Ovary (tissue), 10 donors: ENCODE measurements at places on chromosomes 13 and 19. TPM values are rescaled to one million over a fixed set of nuclear protein-coding genes. Genes with fewer than 3 reads are reported as not detected.

Gene SERTM1
- 1.3 TPM for total RNA-seq

Gene ZNF256
- 11.6 TPM for total RNA-seq

Gene MAG
- total RNA-seq: 94.2 TPM

Gene NR2F6
- total RNA-seq: 28.4 TPM

Gene PDX1
- total RNA-seq: not detected

Gene LTBP4
- total RNA-seq: 214 TPM

Gene TEX101
- not detected for total RNA-seq

Gene LGALS7
- total RNA-seq: not detected

Gene NLRP5
- total RNA-seq: not detected

Gene SLC7A10
- total RNA-seq: not detected

Gene ATP13A1
- 67.9 TPM for total RNA-seq

Gene RUBCNL
- 4.4 TPM for total RNA-seq

Gene ERICH6B
- not detected for total RNA-seq

Gene CCNA1
- total RNA-seq: not detected

Gene CALR3
- not detected for total RNA-seq

Gene ZNF570
- 7.8 TPM for total RNA-seq

Gene SPACA4
- not detected for total RNA-seq

Gene IZUMO2
- total RNA-seq: not detected

Gene TRAPPC5
- total RNA-seq: 44.0 TPM

Gene HIPK4
- 0.13 TPM for total RNA-seq

Gene OVOL3
- total RNA-seq: not detected

Gene GDF15
- 1.5 TPM for total RNA-seq

Gene S1PR2
- total RNA-seq: 19.0 TPM

Gene CYP4F2
- total RNA-seq: 1.1 TPM

Gene DHRS12
- total RNA-seq: 18.3 TPM

Gene ZNF723
- total RNA-seq: not detected

Gene ZNF534
- total RNA-seq: 0.23 TPM

Gene MIDN
- total RNA-seq: 107 TPM

Gene FAM83E
- 6.9 TPM for total RNA-seq

Gene CLIP3
- 82.5 TPM for total RNA-seq

Gene LSR
- 16.2 TPM for total RNA-seq

Gene CYP4F8
- total RNA-seq: not detected

Gene ZNF221
- total RNA-seq: 9.1 TPM

Gene ZGLP1
- 2.6 TPM for total RNA-seq

Gene LYL1
- total RNA-seq: 3.9 TPM

Gene STOML3
- 0.27 TPM for total RNA-seq

Gene RNF225
- total RNA-seq: not detected
